ENCODE measurements at places on chromosomes 1 and 21.
A peak's percentile ranks its signal among the peaks of the same experiment; 100 is the strongest.

DNA sequence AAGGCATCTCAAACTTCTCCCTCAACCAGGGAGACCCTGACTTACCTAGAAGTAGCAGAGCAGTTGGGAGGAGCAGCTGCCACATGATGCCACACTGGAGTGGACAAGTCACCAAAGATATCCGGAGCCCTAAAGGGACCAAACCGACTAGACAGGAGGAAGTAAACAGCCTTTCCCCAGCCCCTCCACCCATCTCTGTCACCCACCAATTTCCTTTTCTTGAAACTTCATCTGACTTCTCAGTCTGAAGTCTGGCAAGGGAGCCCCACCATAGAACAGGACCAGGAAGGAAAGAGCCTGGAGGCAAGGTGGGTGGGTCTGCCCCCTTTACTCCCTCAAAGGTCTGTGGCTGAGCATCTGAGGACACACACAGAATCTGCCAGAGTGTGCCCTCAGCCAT is at the start of gene FCGR3A:
FCGR3A (minus strand) TSS at position 167 of the 400 bp plus-strand sequence; CDS start at position 85, 82 bp downstream.
- no peak for DNase-seq

GRCh38 chr1:40951943-40952743 is 27.4 kb upstream of the CTPS1 start:
- peak; percentile 56 for DNase-seq

GRCh38 chr1:243268751-243269460 is 13.1 kb downstream of the SDCCAG8 start:
- no peak for DNase-seq

- DNase-seq: no peak
Observed at GRCh38 chr1:117613249-117613968, 7.6 kb downstream of the TENT5C start.

GRCh38 chr1:184019069-184019468 is 18.5 kb downstream of the COLGALT2 start:
- no peak for DNase-seq

DNA sequence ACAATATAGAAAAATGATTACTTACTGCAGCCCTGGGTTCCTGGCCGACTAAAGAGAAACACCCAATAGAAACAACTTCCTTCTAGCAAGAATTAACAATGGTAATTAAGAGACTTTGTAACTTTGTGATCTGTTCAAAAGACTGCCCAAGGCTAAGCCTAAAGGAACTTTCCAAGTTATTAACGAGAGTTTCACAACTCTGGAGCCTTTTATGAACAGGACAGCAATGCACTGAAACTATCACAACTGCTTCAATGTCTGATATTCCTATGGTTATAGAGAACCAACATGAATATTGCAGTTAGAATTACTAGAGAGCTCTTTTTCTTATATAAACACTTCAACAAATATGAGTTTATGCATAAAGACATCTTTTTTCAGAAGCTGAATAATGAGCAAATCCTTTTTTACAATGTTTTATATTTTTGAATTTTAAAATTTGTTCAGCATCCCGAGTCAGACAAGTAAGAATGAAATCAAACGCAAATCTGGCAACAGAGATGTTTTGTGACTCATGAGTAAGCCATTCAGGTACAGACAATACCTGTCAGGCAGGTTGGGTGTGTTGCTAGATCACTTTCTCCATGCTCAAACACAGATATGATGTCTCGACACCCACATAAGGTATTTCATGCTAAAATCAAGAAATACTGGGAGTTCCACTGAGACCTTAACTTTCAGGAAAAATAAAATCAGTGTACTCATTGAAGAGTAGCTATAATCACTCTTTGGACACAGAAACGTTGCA is 22.2 kb upstream of the KCNJ15 start:
- DNase-seq: no peak

GRCh38 chr1:240999826-241000225 is 357.2 kb downstream of the RGS7 start:
- no peak for DNase-seq

GRCh38 chr1:195345149-195345548 is 1263.1 kb downstream of the KCNT2 start:
- DNase-seq: no peak

GRCh38 chr1:7562729-7563605 is 208.1 kb upstream of the VAMP3 start:
- no peak for DNase-seq

DNA sequence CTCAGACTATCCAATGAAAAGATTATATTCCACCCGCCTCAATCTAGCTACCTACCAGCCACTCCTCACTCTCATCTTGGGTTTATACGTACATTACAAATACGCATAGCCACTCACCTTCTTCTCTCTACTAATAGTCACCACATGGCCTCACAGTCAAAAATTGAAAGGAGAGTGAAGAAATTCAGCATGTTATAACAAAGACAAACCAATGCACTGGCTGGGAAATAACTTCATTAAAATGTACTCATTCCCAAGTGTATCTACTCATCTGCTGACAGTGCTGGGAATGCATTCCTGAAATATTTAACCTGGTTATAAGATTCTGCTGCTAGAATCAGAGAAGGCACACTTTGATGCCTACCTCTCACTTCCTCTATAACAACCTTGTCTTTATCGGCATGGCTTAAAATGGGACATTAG is 6.5 kb downstream of the ZNF644 start:
- no peak for DNase-seq

- DNase-seq: peak; percentile 31
Observed at GRCh38 chr1:44377925-44378784, 23.1 kb upstream of the ERI3 start.

DNA sequence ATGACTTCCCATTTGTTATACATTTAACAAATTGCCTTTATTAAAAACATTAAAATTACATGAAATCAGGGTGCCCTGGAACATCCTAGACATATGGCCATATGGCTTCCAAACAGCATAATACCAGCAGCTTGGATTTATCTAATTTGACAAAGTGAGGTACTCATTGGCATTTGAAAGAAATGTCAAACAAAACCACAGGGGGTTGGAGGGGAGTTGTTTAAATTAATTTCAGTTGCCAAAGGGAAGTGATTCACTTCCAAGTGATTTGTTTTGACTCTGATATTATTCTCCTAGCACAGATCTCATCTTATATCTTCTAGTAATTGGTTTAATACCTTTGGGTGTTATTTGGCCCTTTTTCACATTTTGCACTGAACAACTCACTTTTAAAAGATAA is 24.5 kb upstream of the POU2F1 start:
- no peak for DNase-seq

DNA sequence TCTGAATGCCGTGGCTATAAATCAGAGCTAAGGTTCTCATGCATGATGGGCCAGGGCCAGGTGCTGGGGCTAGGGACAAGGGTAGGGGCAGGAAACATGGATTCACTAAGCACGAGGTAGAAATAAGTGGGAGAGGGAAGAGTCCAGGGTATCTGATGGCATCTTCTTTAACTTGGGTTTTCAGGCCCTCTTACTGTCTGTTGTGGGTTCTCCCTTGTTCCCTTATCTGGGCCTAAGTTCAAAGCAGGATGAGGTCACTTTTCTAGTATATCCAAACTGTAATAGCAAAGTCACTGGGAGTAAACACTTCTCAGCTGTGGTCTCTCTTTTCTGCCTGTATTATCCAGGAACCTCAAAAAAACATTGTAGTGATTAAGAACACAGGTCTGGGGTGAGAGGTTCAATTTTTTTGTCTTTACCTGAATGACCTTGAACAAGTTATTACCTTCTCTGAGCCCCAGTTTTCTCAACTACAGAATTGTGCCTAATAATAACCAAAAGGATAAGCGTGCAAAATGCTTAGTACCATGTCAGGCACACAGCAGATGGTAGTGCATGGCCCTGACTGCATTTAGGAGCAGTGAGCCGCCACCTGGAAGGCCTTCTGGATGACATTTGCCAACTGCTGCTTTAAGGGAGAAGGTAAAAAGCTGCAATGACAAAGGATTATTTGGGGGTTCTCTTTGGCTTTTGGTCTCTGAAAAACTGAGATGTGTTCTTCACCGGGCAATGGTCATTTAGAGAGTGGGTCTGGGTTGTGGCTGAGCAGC is 53.6 kb upstream of the A3GALT2 start:
- no peak for DNase-seq

GRCh38 chr1:94285031-94285654 is 47.8 kb upstream of the ARHGAP29 start:
- DNase-seq: no peak

- no peak for DNase-seq
Observed at GRCh38 chr1:90048043-90048442, 53.1 kb downstream of the ZNF326 start.

- DNase-seq: no peak
Observed at GRCh38 chr1:89104687-89105086, 21.2 kb downstream of the GBP2 start.

GRCh38 chr1:28606771-28607170 is 14.7 kb downstream of the RAB42 start:
- no peak for DNase-seq

GRCh38 chr1:235783148-235783776 is 83.4 kb downstream of the LYST start:
- DNase-seq: no peak

DNA sequence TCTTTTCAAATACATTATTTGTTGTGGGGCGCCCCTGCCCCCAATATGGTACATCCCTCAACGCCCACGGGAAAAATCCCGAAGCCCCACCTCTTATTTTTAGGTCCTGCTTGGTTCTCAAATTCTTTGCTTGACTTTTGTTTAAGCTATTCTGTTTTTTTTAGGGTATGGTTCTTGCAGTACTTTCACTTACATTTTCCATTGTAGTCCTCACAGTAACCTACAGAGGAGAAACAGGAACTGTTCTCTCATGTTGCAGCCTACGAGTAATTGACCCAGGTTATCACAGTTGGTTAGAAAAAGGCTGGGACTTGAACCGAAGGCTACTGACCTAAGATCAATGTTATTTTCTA is 697 bp upstream of the C21orf91 start:
- DNase-seq: peak; percentile 12

GRCh38 chr1:244027491-244028145 is 23.5 kb upstream of the ZBTB18 start:
- no peak for DNase-seq

DNA sequence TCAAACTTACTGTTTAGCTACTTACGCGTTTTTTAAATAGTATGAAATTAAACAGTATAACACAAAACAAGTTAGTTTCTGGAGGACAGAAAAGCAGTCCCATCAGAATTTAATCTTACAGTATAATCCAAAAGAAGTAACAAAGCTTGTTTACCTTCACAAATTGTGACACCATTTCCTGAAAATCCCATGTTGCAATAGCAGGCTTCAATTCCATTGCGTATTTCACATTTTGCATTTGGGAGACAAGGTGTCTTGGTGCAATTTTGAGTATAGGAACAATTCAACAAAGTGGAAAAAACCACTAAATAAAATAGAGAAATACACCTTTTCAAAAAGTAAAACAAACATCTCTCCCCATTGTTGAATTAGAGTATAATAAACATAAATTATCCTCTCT is 1.6 kb downstream of the ADGRL4 start:
- DNase-seq: no peak

DNA sequence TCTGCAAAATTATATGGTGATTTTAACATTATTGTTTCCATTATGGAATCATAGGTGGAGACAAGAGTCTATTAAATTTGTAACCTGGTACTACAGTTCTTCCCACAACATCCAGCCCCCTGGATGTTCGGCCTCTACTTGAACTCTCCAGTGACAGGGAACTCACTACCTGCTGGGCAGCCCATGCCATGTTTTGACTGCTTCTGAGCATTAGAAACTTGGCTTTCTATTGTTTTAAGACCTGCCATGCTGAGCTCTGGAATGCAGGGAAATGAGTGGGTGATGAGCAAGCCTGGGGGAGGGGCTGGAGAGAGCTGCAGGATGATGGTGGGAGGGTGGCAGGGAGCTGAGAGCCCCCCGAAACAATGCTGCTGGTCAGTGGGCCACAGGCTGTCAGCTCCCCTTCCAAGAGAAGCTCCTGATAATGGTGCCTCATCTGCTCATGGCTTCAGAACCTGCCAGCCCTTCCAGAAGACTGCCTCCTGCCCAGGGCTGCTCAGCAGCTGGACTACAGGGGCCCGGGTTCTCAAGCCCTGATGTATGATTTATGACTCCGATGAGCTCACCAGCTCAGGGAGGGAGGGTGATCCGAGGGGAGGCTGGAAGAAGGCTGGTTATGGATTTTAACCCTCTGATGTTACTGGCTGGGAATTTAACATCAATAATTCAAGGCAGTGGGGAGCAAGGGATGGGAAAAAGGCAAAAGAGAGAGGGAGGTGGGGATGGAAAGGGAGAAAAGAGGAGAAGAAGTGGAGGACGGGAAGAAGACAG is 205.0 kb downstream of the HIVEP3 start:
- no peak for DNase-seq

- no peak for DNase-seq
Observed at GRCh38 chr1:17596651-17597509, 57.4 kb downstream of the ARHGEF10L start.

DNA sequence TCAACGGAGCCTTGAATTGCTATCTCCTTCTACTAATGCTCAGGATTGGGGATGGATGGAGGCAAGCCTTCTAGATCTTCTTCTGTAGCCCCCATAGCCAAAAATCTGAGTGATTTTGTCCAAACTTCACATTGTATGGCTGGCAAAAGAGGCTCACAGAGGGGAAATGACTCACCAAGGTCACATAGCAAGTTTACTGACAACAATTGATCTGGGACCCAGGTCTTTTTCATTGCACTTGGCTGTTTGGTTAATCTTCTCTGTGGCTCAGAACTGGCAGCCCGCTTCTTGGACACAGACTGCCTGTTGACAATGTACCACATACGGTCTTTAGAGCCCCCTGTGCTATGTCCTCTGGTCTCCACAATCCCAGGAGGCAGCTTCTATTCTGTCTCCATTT is 3.0 kb upstream of the LACTBL1 start:
- no peak for DNase-seq

GRCh38 chr1:79161077-79161476 is 154.5 kb upstream of the ADGRL4 start:
- DNase-seq: no peak

DNA sequence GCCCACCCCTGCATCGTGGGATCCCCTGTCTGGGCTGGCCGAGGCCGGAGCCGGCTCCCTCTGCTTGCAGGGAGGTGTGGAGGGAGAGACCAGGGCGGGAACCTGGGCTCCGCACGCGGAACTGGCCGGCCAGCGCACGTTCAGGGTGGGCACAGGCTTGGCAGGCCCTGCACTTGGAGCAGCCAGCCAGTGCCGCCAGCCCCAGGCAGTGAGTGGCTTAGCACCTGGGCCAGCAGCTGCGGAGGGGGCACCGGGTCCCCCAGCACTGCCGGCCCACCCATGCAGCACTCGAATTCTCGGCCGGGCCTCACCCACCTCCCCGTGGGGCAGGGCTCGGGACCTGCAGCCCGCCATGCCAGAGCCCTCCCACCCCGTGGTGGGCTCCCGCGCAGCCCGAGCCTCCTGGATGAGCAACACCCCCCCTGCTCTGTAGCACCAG is 422.6 kb downstream of the AMY1C start:
- DNase-seq: no peak

- DNase-seq: no peak
Observed at GRCh38 chr1:24846671-24847070, 83.4 kb downstream of the RUNX3 start.

GRCh38 chr1:199687321-199687720 is 340.2 kb upstream of the NR5A2 start:
- no peak for DNase-seq

GRCh38 chr1:243748706-243749283 is 101.2 kb downstream of the AKT3 start:
- peak; percentile 13 for DNase-seq
